ENCODE measurements at places on chromosomes 16 and 17.
A peak's percentile ranks its signal among the peaks of the same experiment; 100 is the strongest.

- peak; percentile 41 for DNase-seq
These were observed 12.7 kb upstream of the FOXN1 start for GRCh38 chr17:28493460-28493859.

- no peak for DNase-seq
These were observed 1.8 kb downstream of the TUBB3 start for GRCh38 chr16:89924925-89925307.

GRCh38 chr16:51276336-51276735, 125.3 kb upstream of the SALL1 start:
- DNase-seq = no peak

- DNase-seq = no peak
These were observed 2.4 kb downstream of the BRICD5 start for GRCh38 chr16:2208308-2208707.

DNA sequence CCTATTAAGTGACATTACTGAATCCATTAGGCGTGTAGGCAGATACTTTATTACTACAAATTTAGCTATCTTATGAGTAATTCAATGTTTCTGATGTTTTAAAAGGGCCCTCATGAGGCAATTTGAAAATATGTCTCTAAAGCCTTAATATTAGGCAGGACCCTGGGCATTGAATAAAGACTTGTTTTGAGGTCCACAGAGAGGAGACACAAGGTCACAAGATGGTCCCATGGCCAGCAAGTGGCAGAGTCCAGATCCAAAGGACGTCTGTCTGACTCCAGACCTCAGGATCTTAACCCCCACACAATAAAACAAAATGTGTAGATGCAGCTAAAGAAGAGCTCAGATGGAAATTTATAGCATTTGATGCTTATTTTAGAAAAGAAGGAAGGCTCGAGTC, 31.9 kb upstream of the HEATR6 start:
- DNase-seq = no peak
